ENCODE measurements at places on chromosomes 13 and 19.

DNA sequence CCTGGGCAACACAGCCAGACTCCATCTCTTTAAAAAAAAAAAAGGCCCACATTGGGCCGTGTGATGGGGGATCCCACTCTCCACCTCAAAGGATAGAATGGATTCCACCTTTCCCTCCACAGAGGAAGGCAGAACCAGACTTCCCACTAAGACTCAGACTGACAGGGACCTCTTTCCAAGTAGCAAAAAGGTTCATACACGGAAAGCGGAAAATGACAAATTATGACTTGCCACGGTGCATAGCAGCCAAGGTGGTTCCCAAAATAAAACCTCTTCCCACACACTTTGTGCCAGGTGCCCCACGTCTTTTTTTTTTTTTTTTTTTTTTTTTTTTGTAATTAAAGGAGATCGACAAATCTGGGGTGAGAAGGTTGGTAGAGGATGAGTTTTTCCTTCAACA lies 14.4 kb upstream of the TTYH1 start:
- DNase-seq, result no peak

DNA sequence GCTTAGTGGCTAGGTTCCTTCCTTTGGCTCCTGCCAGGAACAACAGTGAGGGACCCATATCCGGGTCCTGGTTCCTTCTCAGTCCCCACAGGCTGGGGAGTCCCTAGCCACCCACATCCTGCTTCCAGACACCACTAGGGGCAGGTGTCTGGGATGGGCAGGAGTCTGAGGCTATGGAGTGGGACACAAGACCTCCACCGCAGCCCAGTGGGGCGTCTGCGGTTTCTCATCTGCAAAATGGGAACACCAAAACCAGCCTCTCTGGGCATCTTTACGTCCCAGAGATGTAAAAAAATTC lies 879 bp upstream of the FCGBP start:
- no peak for DNase-seq

DNA sequence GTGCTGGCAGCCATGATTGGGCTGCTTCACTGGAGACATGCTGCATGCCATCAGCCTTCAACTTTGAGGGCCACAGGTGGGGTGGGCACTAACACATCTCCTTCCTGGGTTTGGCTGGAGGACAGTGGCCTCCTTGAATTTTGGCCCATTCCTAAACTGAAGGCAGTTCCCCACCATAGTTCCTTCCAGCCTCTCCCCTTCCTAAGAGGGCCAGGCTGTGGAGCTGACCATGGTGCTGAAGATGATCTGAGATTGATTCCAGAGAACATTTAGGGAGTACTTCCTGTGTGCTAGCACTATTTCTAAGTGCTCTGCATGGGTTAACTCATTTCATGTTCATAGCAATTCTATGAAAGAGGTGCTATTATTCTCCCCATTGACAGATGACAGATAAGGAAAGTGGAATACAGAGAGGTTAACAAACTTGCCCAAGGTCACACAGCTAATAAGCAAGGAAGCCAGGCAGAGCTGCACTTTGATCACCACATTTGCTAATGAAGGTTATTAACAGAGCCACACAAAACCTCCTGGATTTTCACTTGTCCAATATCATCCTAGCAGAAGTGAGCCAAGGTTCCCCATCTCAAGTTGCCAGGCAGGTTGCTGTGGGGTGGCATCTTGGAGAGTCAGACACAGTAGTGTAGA lies 175.3 kb downstream of the ZIC5 start:
- no peak for DNase-seq

GRCh38 chr19:46384396-46384795 lies 29.0 kb downstream of the CCDC8 start:
- DNase-seq, result no peak

DNA sequence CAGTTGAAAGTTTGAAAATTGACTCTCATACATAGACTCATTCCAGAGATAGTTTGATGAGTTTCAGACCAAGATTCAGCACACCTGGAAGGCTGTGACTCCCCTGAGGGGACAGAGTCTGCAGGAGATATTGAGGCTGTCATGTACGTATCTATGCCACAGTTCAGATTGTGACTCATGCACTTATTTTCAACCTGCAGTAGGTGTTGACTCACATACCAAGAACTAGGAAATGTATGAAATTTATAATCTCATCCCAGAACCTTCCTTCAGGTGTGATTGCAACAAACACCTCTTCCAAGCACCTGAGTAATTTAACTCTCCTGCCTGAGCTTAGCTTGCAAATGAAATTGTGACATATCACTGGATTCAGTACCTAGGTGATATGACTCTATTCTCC lies 64.4 kb upstream of the ZNF43 start:
- no peak for DNase-seq

- no peak for DNase-seq
These were observed 250.6 kb downstream of the GPC6 start for GRCh38 chr13:93477238-93477637.

GRCh38 chr19:54281007-54281728 lies at the start of gene LILRB2:
TSS of gene LILRB2 (minus strand) at chr19:54281110. CDS start at chr19:54280496, 614 bp downstream.
- no peak for DNase-seq

- no peak for DNase-seq
These were observed 34.1 kb downstream of the RGCC start for GRCh38 chr13:41491436-41491835.

- DNase-seq, result no peak
These were observed 2.7 kb upstream of the ZNF615 start for GRCh38 chr19:52010674-52011073.

All from NCI-H2081 (cell line).